ENCODE measurements at places on chromosomes 1 and 21. TPM values are rescaled to one million over a fixed set of nuclear protein-coding genes. Genes with fewer than 3 reads are reported as not detected.

DNA sequence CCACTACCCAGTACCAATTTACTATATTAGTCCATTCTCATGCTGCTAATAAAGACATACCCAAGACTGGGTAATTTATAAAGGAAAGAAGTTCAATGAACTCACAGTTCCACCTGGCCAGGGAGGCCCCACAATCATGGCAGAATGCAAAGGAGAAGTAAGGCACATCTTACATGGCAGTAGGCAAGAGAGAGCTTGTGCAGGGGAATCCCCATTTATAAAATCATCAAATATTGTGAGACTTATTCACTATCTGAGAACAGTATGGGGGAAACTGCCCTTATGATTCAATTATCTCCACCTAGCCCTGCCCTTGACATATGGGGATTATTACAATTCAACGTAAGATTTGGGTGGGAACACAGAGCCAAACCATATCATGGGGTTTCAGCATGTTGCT lies 6.4 kb downstream of the CD58 start:
- DNase-seq = no peak

GRCh38 chr1:102241431-102242338 lies 245.0 kb upstream of the OLFM3 start:
- DNase-seq = no peak

DNA sequence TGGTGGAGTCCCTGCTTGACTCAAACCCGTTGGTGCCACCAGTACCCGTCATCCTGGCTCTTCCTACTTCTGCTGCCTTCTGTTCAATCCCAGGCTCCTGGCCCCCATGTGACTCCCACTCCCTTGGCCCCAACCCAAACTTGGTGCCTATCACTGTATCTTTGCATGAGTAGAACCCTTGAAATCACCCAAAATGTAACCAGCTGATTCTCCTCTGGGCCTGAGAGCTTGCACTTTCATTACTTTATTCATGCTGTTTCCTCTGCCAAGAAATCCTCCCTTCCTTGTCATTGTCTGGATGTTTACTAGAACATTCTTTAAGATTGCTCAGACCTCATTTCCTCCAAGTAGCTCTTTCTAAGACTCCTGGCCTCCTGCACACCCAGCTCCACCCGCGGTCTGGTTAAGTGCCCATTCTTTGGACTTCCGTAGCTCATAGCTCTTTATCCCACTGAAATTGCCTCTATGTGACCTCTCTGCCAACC lies 15.7 kb downstream of the PTAFR start:
- DNase-seq = no peak

DNA sequence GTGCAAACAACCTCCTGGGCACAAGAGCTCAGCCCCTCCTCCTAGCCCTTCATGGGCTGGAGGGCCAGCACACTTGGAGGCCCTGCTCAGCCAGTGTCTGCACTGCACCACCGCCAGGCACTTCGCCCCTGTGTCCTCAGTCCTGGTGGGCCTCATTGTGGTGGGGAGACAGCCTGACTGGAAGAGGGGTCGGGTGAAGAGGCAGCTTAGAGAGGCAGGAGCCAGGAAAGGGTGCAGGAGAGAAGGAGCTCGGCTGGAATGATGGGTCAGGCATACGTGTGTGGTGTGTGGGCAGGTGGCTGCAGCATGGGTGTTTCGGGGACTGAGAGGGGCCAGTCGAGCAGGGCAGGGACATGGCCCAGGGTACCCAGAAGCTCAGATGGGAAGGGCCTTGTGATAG lies 4.1 kb downstream of the WNT3A start:
- DNase-seq = no peak

GRCh38 chr1:154463512-154463990 lies 38.5 kb upstream of the TDRD10 start:
- no peak for DNase-seq

GRCh38 chr1:98796049-98796448 lies 134.5 kb downstream of the SNX7 start:
- no peak for DNase-seq

GRCh38 chr1:102853136-102853535 lies 255.2 kb downstream of the COL11A1 start:
- no peak for DNase-seq

- no peak for DNase-seq
These were observed 179.9 kb downstream of the COL24A1 start for GRCh38 chr1:85976516-85977205.

- peak; percentile 31 for DNase-seq
These were observed 6.8 kb upstream of the ACKR1 start for GRCh38 chr1:159197561-159198557.

DNA sequence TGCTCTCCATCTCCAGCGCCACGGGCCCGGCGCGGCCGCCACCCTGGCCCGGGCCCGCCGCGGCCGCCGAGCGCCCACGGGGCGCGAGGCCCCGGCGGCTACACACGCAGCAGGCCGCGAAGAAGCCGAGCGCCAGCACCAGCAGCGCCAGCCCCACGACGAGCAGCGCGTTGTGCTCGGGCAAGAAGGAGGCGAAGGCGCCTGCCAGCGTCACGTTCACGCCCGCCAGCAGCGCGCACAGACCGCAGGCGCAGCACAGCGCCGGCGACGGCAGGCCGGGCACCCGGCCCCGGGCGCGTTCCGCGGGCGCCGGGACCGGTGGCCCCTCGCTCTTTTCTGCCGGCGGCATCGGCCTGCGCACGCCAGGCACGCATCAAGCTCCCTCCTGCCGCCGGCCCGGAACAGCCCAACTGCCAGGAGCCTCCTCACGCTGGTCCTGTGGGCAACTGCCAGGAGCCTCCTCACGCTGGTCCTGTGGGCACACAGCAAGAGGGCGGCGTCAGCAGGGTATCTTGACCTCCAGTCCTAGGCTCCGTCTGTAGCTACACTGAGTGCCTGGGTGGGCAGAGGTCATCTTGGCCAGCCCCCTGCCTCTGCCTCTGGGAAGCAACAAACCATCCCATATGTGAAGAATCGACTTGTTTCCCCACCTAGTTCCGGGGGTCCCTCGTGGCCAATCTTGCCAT lies 18.1 kb downstream of the KNCN start:
- DNase-seq = no peak

- DNase-seq = no peak
These were observed 12.2 kb upstream of the NEK2 start for GRCh38 chr1:211687462-211688215.

DNA sequence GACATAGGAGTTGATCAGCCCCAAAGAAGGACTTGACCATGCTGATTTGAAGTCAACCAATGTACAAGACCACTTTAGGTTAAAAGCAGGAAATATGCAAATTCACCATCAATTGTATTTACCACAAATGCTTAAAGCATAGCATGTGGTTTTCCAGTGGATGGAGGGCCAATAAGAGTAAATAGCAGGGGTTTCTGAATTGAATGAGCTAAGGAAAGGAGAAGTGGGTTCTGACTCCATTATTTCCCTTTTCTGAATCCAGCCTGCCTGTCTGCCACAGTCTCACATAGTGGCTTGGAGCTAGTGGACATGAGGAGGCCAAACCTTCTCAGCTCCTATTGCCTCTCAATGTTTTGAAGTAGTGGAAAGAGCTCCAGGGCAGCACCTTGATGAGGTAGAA lies 7.2 kb upstream of the TNFSF18 start:
- DNase-seq = no peak

DNA sequence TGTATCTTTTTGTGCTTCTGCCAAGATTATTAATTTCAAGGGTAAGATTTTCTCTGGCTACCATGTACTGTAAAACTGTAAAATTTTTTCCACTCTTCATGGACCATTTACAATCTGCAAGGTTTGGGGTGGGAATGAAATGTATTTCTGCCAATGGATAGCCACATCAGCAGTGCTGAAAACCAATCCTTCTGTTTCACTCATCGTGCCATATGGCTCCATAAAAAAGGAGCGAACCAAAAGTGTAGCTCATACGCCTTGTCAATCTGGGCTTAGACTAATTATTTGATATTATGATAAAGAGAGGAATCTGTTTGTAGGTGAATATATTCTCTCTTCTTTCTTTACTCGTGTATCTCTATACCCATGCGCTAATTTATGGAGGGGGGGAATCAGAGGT lies 3.0 kb upstream of the SLC44A5 start:
- DNase-seq = no peak

DNA sequence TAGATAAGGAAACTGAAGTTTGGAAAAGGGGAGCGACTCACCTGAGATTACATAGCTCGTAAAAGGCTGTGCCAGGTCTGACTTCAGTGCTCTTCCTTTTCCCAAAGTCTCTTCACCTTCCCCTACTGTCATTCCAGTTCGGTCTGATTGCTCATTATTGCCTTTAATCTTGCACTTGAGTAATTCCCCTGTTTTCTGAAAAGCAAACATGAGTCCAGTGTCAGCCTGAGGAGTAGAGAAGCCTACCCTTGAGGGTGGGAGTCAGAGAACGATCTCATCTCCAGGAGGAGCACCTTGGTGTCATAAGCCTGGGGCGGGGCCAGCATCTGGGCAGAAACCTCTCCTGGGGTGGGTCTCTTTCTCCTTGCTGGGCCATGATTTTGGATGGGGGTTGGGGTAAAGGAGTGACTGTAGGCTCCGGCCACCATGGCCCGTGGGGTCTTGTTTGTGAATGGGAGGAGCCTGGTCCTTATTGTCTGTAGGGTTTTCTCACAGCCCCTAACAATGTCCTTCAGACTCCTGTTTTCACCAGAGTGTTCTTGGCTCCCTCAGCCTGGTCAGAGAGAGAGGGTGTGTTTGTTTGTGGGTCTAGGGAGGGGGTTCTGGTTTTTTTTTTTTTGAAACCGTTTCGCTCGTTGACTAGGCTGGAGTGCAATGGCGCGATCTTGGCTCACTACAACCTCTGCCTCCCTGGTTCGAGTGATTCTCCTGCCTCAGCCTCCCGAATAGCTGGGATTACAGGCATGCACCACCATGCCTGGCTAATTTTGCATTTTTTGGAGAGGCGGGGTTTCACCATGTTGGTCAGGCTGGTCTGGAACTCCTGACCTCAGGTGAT lies 6.0 kb downstream of the VANGL2 start:
- DNase-seq = no peak

DNA sequence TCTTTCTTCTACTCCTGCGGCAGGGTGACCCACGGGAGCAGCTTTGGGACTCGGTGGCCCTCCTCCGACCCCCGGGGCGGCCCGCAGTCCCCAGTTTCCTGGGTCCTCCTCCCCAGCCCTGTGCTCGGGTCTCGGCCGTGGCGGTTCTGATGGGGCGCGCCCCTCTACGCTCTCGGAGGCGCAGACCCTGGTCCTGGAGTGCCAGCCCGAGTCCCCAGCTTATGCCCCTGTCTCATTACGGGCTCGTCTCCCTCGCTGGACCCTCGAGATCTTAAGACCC lies 430 bp downstream of the BTG2 start:
- DNase-seq = no peak

DNA sequence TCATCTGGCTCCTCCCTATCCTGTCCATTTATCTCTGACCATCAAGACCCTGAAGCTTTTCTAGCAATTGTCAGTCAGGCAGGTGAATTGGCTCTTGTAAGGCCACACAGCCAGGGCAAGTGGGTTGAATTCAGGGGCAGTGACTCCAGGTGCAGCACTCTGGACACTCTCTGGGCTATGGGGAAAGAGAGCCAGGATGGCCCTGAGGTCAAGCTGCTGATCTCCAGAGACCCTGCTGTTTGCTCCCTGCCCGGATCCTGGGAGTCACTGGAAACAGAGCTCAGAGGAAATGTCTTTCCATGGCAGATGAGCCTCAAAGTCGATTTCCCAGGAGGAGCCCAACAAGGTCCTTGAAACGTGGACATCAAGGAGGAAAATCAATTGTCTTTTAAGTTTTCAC lies 184.4 kb downstream of the C1orf94 start:
- DNase-seq = no peak

DNA sequence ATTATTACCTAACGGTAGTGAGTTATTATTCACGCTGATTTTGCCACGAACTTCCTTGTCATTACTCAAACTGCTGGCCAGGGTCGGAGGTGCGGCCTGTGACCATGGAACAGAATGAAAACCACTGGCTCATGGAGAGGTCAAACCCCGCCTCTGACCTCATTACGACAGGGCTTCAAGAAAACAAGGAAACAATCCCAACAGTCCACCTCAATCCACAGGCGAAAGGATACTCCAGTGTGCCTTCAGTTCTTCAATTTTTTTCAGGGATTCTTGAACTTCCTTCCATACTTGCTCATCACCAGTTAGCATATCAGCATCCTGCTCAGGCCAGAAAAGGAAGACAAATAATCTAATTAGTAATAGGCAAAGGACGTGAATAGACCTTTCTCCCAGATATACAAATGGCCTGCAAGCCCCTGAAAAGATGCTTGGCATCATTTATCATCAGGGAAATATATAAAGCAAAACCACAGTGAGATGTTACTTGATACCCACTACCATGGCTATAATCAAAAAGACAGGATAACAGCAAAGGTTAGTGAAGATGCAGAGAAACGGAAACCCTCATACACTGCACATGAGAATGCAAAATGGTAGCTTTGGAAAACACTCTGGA lies 643.4 kb downstream of the SMYD3 start:
- DNase-seq = no peak

- DNase-seq = no peak
These were observed 16.0 kb downstream of the CHD5 start for GRCh38 chr1:6163973-6164617.

DNA sequence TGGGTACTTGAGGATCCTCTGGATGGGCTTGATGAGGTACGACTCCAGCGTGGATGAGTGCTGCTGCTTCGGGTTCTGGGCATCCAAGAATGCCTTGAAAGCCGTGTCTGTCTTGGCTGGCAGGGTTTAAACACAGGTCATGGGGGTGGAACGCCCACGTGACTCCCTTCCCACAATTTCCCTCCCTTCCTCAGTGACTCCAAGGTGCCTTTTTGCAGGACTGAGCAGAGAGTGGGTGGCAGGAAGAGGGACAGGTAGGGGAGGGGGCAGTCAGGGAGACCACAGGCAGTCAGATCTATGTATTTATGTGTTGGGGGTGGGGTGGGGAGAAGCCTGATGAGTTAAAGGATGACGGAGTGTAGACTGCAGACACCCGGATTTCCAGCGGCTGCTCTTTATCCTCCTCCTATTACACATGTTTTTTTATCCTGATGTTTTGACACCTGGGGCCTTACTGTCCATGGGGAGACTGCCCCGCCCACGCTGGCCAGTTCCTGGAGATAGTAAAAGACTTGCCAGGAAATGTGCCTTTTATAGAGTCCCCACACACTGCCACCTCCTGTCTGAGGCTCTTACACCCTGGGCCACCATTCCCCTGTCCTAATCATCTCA lies 103.2 kb upstream of the KRTAP19-8 start:
- DNase-seq = no peak

DNA sequence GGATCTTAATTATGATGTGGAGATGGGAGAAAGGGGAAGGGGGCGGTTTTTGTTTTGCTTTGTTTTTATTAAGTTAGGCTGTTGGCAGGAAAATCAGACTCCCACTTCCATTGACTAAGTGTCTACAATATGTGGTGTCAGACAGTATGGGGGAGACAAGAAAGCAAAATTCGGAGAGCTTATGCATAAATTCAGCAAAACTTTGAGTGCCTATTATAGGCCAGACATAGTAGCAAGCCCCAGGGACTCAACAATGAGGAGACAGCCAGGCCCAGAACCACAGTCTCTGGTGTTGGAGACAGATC lies 835 bp upstream of the TSPAN2 start:
- no peak for DNase-seq

The MFAP2 gene
- 6.8 TPM for total RNA-seq

The VWA1 gene
- 5.1 TPM for total RNA-seq

The DNAH14 gene
- 31.9 TPM for total RNA-seq

The C8A gene
- total RNA-seq = under 0.01 TPM

The CCDC27 gene
- not detected for total RNA-seq

The KCNE2 gene
- total RNA-seq = 0.14 TPM

The KCNN3 gene
- 1.8 TPM for total RNA-seq

The FLVCR1 gene
- 8.7 TPM for total RNA-seq

The DNAJC6 gene
- 1.2 TPM for total RNA-seq

The NUAK2 gene
- 2.1 TPM for total RNA-seq

The RSPO1 gene
- total RNA-seq = not detected

The CCDC185 gene
- total RNA-seq = not detected

The KRTAP19-3 gene
- total RNA-seq = not detected

The CYP4Z1 gene
- total RNA-seq = 0.42 TPM

The TDRKH gene
- total RNA-seq = 11.3 TPM
